ENCODE measurements at places on chromosomes 12 and 14. TPM values are rescaled to one million over a fixed set of nuclear protein-coding genes. Genes with fewer than 3 reads are reported as not detected.

Gene CD27
- total RNA-seq, result not detected

Gene PMCH
- total RNA-seq, result 0.27 TPM

Gene IGF1
- total RNA-seq, result 0.63 TPM

Gene G2E3
- total RNA-seq, result 43.9 TPM

Gene SDR9C7
- total RNA-seq, result not detected

Gene LBHD2
- total RNA-seq, result not detected

Gene IL31
- not detected for total RNA-seq

Gene RDH12
- not detected for total RNA-seq

Gene SVOP
- not detected for total RNA-seq

Gene TGM1
- total RNA-seq, result 0.36 TPM

Gene TESPA1
- not detected for total RNA-seq

All from fibroblast of the aortic adventitia (primary cell).